ENCODE measurements at places on chromosomes 6 and 20. TPM values are rescaled to one million over a fixed set of nuclear protein-coding genes. Genes with fewer than 3 reads are reported as not detected.
A peak's percentile ranks its signal among the peaks of the same experiment; 100 is the strongest.

GRCh38 chr20:60494476-60494875 lies 536.3 kb downstream of the CDH26 start:
- DNase-seq = no peak

Gene SUMO4
- total RNA-seq = 6.9 TPM

- no peak for DNase-seq
These were observed 130.4 kb upstream of the ECI2 start for GRCh38 chr6:4265740-4266139.

DNA sequence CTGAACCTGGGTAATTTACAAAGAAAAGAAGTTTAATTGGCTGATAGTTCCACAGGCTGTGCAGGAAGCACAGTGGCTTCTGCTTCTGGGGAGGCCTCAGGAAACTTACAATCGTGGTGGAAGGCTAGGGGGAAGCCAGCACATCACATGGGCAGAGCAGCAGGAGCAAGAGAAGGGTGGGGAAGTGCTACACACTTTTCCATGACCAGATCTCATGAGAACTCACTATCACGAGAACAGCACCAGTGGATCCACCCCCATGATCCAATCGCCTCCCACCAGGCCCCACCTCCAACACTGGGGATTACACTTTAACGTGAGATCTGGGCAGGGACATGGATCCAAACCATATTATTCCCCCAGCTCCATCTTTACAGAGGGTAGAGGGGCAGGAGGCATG lies 166.4 kb downstream of the NFATC2 start:
- DNase-seq = peak; percentile 36

Gene TMC2
- total RNA-seq = 0.15 TPM

DNA sequence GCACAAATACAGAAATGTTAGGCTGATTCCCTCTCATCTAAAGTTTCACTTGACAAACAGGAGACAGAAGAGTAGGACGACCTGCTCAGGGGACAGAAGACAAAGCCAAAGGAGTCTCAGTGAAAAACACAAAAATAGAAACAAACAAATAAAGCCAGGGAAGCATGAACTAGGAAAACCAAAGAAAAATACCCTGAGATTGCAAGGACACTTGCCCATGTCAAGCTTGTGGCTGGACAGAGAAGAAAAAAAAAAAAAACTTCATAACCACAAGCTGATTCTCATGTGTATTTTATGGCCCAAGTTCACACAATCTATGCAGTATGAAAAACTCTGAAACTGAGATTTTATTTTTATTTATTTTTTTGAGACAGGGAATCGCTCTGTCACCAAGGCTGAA lies 85.6 kb upstream of the BEND6 start:
- no peak for DNase-seq

Gene FNDC11
- not detected for total RNA-seq

- DNase-seq = peak; percentile 89
These were observed 15.7 kb downstream of the ADISSP start for GRCh38 chr20:3751675-3752385.

DNA sequence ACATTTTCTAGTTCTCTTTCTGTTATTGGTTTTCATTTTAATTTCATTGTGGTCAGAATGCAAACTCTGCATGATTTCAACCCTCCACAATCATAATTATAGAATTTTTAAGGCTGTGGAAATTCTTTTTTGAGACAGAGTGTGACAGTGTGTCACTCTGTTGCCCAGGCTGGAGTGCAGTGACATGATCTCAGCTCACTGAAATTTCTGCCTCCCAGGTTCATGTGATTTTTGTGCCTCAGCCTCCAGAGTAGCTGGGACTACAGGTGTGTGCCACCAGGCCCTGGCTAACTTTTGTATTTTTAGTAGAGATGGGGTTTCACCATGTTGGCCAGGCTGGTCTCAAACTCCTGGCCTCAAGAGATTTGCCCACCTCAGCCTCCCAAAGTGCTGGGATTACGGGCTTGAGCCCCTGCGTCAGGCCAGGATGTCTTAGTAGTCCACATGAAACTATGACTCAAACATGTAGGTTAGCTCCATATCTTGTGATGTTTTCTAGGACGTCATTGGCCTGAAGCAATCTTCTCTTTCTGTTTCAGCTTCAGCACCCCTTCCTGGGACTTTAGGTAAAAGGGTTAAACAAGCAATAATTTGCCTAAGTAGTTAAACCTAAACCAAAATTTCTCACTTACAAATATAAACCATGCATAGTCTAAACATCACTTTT lies 47.4 kb upstream of the SAMD3 start:
- no peak for DNase-seq

Gene UNC5CL
- 1.4 TPM for total RNA-seq

GRCh38 chr6:73630401-73630800 lies 23.4 kb downstream of the SLC17A5 start:
- DNase-seq = no peak

- no peak for DNase-seq
These were observed 5.1 kb downstream of the IGF2R start for GRCh38 chr6:159973951-159974350.

DNA sequence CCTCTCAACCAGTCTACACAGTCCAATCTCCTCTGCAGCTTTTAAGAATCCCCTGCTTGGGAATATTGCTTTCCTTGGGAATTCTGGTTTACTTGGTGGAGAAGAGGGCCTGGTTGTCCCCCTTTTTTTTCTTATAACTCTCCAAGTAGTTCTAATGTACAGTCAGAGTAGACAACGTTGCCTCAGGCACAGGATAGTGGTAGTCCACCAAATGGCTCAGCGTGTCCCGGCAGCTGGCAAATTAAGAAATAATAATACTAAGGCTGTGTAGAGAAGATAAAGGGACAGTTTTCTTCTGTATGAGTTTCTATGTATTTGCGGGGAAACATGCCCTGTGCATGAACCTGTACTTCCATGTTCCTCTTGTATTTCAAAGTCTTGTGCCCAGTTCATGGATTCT lies 145.7 kb upstream of the RREB1 start:
- no peak for DNase-seq

- DNase-seq = no peak
These were observed 5.0 kb downstream of the JAG1 start for GRCh38 chr20:10668677-10669368.
